ENCODE measurements at places on chromosomes 3 and 15.

DNA sequence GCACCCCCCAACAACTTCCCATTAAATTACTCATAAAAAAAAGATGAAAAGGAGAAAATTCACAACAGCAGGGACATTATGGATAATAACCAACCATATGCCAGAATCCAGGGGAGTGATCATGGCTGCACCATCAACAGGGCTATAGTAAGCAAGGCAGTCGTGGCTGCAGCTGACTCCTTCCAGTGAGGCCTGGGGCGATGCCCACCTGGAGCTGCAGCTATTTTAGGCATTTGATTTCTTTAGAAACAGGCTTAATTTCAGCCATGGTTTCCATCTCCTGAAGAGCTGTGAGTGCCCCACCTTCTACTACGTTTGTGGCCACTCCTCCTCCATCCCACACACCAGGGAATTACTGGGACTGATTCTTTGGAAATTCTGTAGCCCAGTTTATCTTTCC lies 84.0 kb downstream of the MINAR1 start:
- no peak for DNase-seq

GRCh38 chr15:23503980-23504379 lies 56.9 kb upstream of the GOLGA6L2 start:
- no peak for DNase-seq

DNA sequence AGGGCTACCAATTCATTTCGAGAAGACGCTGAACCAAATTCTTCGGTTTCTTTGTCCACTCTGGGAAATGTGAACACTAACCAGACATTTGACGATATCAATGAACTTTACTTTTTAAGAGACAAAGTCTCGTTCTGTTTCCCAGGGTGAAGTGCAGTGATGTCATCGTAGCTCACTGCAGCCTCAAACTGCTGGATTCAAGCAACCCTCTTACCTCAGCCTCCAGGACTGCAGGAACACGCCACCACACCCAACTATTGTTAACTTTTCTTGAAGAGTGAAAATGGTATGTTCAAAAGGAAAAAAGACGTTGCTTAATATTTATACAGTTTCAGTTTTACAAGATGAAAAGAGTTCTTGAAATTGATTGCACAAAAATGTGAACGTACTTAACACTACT lies 30.6 kb downstream of the MB21D2 start:
- DNase-seq: no peak

DNA sequence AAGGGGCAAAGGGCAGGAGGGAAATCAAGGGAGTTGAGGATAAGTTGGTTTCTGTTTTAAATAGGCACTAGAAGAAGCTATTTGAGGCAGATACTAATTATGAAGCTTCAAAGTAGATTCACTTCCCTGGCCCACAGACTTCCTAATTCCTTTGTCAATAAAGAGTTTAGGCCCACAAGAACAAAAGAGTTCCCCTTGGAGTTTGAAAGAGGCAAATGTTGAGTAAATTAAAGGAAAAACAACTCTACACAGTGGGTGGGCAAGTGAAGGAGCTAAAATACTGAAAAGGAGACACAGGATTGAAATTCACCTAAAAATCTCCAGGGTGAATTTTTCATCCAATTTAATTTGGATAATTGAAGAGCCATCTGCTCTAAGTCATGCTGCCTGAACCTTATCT lies 411.7 kb upstream of the RORA start:
- no peak for DNase-seq

DNA sequence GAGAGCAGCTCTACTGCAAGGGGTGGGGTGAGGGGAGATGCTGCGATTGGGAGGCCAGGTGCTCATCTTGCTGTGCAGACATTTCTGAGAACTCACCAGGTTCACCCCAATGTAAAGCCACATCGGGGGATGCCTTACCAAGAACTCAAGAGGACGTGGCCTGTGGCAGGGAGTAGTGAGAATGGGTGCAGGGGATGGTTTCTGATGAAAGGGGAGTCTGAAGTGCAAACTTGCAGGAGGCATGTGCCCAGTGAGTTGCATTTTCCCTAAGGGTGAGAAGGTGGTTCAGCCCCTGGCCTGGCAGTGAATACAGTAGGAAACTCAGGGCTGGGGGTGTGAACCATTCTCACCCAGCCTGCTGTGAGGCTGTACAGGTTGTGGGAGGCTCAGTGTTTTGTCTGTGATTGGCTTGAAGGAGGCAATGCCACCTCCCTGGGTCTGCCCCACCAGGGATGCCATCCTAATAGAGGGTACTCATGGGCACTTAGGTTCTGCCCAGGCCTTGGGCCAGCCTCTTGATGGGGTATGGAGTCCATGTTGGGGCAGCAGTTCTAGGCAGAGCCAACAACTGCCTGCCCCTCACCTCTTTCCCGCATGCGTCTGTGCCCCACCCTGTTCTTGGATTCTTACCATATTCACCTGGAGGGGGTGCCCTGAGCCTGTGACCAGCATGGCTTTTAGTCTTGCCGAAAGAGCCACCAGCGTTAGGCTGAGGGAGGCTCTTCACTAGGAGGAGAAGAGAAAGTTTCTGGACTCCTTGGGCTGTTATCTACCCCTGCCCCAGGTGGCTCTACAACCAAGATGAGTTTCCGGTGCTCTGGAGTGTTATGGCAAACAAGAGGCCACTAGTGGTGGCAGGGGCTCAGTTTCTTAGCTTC lies 4.5 kb downstream of the HEMK1 start:
- no peak for DNase-seq

- no peak for DNase-seq
Measured at GRCh38 chr3:94616833-94617232, 554.0 kb downstream of the NSUN3 start.

DNA sequence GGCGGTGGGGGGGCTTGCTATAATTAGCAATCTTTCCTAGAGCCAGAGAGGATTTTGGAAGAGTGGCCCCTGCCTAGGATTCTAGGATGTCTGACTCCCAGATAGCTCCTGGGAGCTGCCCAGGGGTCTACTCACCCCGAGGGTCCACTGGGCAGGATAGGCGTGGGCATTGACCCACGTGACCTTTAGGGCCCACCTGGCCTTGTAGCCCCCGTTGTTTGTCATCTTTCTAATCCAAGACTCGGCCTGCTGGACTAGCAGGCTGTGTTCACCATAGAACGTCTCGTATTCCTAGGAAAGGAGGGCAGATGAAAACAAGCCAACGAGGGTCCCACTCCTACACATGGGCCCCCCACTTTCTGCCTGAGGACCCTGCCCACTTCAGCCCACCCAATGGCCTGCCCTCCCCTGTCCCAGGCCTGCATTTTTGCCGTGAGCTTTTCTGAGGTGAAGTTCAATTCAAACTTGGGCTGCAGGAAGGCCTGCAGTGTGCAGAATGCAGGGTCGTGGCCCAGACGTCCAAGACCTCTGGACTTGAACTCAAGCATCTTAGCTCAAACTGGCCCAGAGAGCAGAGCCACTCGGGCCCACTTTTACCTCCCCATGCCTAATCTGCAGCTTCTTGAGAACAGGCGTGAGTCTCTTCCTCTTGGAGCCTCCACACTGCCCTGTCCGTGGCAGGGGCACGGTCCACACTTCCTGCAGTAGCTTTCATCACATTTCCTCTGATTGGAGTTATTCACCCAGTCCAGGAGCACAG lies 41.5 kb downstream of the MUC4 start:
- DNase-seq: no peak

GRCh38 chr3:12472796-12473195 lies 11.5 kb upstream of the TSEN2 start:
- DNase-seq: no peak

DNA sequence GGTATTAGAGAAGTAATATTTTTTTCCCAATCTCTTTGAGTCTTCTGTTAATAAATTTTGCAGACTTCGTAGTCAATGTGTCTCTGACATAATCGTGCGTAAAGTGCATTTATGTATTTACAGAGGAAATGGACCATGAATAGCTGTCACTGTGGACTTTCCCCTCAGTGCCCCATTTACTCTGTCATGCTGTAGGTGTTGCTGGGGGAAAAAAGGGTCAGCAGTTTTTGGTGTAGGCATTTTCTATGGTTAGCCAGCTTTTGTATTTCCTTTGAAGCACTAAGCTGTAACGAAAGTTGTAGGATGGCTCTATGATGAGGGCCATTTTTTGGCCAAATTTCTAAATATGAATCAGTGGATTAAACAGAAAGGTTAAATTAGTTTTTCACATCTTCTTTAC lies 598.4 kb downstream of the FGF12 start:
- DNase-seq: no peak

DNA sequence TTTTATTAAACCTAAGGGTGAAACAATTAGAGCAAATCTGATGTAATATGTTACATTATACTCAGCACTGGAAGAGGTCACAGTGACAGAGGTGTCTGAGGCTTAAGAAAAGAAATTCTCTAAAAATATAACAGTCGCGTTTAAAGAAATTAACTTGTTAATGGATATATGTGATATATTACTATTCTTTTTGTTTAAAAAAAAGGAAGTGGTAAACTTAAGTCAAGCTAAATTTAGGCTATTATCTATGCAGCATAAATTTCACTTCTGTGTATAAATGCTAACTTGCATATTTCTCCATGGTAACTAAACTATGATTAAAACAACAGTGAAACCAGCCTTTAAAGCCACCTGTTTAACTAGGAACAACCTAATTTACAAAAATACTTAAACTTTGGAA lies 191.3 kb downstream of the FOXP1 start:
- DNase-seq: no peak

DNA sequence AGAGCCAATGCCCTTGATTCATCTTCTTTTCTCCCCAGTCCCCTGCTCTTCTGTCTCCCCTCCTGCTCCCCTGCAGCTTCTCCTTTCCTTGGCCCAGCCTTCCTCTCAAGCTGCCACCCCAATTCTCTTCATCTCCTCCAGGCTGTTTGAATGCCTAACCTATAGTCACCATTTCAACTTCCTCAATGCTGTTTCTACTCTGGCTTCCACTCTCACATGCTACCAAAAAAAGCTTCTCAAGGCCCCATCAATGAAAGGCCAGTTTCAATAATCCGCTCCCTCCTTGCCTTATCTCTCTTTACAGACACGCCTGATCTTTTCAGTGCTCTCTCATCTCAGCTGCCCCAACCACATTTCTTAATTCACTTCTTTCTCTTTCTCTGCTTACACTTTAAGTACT lies 212.2 kb upstream of the GPR149 start:
- no peak for DNase-seq

DNA sequence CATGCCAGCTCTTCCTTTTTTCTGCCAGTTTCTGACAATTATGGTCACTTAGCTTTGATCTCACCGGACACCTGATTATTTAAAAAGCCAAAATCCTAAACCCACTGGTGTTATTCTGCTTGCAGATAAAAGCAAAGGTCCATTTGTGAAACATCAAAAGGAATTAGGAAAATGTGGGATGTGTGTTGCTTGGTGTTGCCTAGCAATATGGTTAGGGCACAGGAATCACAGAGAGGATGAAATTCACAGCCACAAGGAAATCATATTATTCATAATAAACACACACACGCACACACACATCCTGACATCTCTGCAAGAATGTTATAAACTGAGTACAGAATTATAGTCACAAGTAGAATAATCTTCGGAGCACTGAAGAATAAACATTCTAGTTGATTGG lies 89.3 kb upstream of the BHLHE40 start:
- DNase-seq: no peak

- DNase-seq: no peak
Measured at GRCh38 chr3:143707848-143708247, 140.4 kb downstream of the SLC9A9 start.

GRCh38 chr3:97938444-97938843 lies 33.8 kb downstream of the RIOX2 start:
- DNase-seq: no peak

DNA sequence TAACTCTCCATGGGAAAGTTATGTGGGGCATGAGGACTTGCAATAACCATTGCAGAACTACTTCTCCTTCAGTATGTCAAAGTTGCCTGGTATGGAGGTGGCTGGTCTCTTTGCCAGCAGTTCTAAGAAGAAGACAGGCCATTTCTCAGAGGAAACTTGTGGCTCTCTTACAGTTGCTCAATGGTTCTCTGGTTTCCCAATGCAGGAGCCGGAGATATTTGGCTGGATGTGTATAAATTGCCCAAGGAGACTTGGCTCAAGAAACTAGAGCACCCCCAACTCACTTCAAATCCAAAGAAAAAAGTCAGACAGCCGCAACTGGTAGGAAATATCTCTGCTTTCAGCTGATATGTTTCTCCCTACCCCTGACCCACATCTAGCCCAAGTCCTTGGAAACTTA lies 24.2 kb downstream of the WDR93 start:
- no peak for DNase-seq

- no peak for DNase-seq
Measured at GRCh38 chr15:28133281-28133680, 34.2 kb upstream of the OCA2 start.

DNA sequence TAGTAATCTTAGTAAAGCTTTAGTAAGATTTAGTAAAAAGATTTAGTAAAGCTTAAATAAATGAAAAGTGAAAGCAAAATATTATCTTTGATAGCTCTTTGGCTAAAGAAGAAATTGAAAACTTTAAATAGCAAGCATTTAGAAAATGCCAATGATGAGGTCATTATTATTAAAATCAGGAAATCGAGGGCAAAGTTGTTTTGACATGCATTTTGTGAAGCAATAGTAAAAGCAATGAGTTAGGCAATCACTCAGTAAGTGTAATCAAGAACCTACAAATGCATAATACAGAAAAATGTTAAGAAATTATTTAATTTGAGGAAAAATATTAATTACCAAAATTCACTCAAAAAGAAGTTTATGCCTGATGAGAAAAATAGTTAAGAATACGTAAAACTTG lies 280.3 kb upstream of the MME start:
- DNase-seq: no peak

- no peak for DNase-seq
Measured at GRCh38 chr3:64399205-64399800, 174.0 kb upstream of the PRICKLE2 start.

DNA sequence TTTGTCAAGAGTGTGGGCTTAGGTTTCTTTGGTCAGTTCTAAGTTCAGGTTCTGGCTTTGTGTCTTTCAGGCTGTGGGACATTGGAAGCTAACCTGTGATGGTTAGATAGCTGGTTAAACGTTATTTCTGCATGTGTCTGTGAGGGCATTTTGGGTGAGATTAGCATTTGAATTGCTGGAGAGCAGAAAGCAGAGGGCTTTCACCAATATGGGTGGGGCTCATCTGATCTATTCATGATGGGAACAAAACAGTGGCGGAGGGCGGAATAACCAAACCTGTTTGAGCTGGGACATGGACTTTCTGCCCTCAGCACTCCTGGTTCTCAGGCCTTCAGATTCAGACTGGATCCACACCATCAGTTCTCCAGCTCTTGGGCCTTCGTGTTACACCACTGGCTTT lies 195.4 kb downstream of the KLF13 start:
- DNase-seq: no peak

GRCh38 chr3:128806588-128806987 lies 72.8 kb upstream of the ACAD9 start:
- DNase-seq: no peak

GRCh38 chr3:46433841-46434240 lies 26.8 kb downstream of the CCRL2 start:
- no peak for DNase-seq

- DNase-seq: no peak
Measured at GRCh38 chr3:14110699-14111098, 14.0 kb downstream of the CHCHD4 start.

GRCh38 chr3:41198046-41198445 lies 1.3 kb upstream of the CTNNB1 start:
- DNase-seq: no peak

DNA sequence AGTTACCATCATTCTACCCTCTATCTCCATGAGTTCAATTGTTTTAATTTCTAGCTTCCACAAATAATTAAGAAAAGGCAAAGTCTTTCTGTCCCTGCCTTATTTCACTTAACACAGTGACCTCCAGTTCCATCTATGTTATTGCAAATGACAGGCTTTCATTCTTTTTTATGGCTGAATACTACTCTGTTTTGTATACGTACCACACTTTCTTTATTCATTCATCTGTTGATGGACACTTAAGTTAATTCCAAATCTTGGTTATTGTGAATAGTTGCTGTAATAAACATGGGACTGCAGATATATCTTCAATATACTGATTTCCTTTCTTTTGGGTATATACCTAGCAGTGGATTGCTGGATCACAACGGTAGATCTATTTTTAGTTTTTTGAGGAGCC lies 314.1 kb downstream of the SV2B start:
- no peak for DNase-seq
